ENCODE measurements at places on chromosomes 1 and 21.

GRCh38 chr1:19461220-19461554, 24.2 kb downstream of the CAPZB start:
- DNase-seq: no peak

DNA sequence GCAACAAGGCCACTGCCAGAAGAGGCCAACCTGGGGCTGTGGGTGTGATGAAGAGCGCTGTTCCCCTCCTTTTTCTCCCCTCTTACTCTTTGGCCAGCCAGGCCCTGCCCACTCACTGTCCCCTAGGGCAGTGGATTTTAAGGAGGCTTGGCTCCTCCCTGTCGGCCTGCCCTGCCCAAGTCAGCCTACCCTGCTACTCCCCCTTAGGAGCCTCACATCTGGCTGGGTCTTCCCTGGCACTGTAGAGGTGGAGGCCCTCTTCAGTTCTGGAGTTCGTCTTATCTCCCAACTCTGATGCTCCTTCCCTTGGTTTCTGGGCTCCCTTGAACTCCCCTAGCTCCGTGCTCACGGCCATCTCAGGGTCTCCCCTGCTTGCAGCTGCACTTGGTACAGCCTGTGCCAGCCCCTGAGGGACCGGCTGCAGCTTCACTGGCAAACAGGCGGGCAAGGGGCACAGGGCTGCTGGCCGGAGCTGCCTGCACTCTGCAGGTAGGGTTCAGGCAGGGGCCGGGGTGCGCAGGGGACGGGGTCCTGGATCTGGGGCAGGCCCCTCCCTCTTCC, 4.0 kb downstream of the AMPD2 start:
- peak; percentile 15 for DNase-seq

DNA sequence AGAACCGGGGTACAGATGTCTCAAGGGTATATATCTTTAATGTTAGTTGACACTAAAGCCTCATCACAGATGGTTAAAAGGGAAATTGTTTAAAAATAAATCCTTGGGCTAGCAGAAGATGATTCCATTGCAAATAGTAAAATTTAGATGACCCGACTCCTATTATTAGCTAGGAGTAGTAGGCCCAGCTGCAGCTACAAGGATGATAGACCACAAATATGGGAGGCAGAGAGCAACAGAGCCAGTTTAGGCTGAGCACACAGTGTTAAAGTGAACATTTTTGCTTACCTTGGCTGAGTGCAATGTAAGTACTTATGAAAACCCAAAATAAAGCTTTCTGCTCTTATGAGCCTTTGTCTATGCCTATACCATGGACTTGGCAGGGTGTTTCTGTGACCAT, 100.5 kb upstream of the COL11A1 start:
- no peak for DNase-seq

DNA sequence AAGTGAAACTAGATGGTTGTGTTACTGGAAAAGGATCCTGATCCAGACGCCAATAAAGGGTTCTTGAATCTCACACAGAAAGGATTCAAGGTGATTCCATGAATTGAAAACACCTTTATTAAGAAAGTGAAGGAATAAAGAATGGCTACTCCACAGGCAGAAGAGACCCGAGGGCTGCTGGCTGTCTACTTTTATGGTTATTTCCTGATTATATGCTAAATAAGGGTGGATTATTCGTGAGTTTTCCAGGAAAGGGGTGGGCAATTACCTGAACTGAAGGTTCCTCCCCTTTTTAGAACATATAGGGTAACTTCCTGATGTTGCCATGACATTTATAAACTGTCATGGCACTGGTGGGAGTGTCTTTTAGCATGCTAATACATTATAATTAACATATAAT, 50.9 kb upstream of the WARS2 start:
- no peak for DNase-seq

GRCh38 chr1:112247036-112247597, 148.9 kb upstream of the CTTNBP2NL start:
- DNase-seq: no peak

GRCh38 chr1:192011525-192011924, 146.7 kb upstream of the RGS18 start:
- DNase-seq: no peak

DNA sequence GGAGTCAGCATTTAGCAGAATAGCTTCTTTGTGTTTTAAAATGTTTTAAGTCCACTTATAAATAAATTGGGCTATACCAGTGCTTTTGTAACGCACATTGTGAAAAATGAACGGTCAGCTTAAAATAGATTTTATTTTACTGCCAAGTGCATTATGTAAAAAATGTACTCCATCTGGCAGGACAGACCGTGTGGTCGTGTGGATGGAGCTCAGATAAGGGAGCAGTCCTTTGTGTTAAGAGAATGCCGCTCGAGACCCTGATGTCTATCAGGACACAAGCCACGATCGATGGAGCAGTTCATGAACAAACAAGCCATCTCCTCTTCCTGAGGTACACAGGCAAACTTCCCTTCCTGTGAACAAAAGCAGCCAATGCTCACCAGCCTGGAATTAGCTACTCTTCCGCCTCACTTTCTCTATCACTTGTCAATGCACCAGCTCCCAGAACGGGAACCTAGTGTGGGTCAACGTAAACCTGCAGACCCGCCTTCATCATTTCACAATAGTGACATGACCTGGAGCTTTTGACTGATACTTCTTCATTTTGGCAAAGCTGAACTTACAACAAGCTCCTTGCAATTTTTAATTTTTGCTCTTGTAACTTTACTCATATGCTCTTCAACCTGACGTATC, 243.5 kb downstream of the TGFB2 start:
- DNase-seq: no peak

GRCh38 chr1:225653463-225654276, 747 bp upstream of the ENAH start:
- no peak for DNase-seq

DNA sequence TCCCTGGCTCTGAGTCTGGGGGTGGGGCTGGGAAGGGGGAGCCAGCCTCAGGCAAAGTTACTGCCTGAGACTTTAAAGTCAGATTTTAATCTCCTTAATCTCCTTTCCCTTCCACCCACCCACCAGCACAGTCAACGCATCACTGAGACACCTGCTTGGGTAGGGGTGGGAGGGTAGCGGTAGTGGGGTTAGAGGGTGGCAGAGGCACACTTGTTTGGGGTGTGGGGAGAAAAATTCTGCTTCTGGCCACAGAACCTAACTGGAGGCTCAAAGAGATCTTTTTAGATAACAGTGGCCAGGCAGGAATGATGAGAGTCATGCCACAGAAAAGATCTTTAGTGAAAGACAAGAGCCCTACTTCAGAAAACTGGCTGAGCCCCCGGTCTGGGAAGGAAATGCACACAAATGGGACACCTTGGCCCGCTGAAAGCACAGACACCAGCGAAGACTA, 44.1 kb downstream of the CD247 start:
- DNase-seq: no peak

DNA sequence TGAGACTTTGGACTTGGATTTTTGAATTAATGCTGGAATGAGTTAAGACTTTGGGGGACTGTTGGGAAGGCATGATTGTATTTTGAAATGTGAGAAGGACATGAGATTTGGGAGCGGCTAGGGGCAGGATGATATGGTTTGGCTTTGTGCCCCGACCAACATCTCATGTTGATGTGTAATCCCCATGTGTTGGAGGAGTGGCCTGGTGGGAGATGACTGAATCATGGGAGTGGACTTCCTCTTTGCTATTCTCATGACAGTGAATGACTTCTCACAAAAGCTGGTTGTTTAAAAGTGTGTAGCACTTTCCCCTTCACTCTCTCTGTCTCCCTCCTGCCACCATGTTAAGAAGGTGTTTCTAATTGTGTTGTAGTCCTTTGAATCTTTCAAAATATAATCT, 9.3 kb upstream of the PHGDH start:
- no peak for DNase-seq

DNA sequence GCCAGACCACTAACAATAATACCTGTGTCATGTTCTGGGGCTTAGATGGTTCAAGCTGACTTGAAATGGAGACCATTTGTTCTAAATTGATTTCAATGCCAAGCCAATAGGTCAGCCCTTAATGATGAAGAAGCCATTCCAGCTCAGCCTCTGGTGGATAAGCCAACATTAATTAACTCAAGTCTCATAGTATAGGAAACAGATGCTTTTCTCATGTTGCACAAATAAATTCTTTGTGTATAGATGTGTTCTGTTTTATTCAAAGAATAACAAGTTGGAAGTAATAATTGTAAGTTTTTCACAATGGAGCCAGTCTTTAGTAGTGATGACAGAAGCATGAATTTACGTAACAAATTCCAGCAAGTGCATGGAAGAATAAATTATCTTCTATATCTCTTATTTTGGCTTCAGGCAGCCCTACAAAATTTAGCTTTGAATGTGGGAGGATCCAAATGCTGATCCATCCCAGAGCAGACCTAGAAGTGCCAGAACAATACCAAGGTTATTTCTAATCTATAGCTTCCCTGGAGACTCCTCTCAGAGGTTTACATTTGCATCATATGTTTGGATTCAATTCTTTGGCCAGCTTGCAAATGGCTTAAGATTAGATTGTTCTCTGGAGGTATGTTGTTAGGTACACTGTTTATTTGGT, 42.2 kb upstream of the C1orf105 start:
- no peak for DNase-seq

DNA sequence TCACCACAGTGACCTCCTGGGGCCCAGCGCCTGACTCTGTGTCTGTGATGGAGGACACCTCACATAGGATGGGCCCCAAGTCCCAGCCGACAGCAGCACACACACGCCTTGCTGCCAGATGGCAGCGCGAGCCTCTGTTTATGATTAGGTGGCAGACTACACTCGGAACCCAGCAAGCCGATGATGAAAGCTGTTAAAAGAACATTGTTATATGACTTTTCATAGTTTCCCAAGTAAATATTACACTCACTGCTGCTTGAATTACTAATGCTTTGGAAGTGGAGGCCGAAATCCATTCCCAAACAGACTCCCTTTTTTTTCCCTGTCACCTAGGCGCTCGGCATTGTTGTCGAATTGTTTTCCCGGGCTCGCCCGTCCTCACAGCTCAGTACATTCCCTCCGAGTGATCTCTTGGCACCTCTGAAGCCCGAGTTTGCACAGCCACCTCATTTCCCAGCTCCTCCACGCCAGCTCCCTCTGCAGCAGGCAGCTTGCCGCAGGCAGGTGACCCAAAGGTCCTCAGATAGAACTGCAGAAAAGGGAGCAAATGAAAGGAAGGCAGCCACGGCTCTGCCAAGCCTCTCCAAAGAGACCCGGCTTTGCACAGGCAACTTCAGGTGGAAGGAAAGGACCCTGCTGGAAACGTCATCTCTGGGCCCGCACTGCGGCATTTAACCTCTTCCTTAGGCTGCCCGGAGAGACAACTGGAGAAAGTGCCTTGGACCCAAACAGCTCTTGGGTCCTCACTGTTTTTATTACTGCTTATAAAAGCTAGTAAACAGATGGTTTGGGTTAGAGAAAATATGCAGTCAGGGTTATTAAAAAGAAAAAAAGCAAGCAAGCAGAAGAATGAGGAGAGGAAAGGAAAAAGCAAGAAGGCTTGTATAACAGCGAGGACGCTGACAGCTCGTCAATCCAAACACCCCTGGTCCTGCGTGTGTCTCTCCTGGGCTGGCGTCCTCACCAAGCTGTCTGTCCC, 72.2 kb upstream of the SLC25A33 start:
- no peak for DNase-seq

GRCh38 chr1:96414598-96414997, 307.0 kb upstream of the PTBP2 start:
- DNase-seq: no peak

DNA sequence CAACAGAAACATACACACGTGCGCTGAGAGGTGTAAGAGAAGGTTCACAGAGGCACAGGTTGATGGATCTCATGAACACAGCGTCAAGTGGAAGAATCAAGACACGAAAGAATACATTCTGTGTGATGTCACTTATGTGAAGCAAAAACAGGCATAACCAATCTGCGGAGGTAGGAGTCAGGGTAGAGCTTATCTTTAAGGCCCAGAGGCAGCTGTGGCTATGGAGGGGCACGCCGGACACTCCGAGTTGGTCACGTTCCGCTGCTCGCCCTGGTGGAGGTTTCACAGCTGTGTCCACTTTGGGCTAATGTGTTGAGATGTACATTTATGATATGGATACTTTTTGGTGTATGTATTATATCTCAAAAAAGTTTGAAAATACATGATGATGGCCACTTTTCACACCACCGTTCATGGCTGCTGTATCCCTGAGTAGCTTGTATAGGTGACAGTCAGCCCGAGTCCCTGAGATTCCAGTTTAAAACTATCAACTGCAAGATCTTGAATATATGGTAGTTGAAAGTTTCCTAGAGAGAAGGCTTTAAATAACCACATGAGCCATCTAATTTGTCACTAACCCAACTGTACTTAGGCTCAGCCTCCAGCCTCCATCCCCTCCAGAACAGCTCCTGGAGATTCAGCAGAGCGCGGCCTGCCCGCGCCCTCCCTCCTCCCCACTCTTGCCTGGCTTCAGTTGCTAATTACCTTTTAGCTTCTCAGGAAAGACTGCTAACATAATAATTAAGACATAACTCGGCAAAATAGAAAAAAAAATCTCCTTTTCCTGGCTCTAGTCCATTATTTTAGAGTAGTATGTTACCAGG, 6.7 kb upstream of the ADARB1 start:
- DNase-seq: no peak

GRCh38 chr21:37582590-37582989, 216.0 kb downstream of the DYRK1A start:
- peak; percentile 28 for DNase-seq

GRCh38 chr1:15064217-15064929, 89.2 kb upstream of the TMEM51 start:
- DNase-seq: no peak

DNA sequence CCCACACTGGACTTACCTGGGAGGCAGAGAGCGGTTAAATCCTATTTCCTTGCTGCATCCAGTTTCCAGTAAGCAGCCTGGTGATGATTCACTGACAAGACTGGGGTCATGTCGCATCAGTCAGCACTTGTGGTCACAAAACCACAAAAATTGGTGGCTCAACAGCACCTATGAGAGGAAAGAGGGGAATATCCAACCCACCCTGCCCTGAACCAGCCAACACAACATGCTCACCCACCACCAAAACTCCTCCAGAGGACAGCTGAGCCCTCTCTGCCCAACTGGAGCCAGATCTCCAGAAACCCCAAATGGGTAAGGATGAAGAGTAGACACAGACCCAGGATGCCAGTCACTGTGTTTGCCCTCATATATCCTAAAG, 64.0 kb downstream of the CD46 start:
- DNase-seq: no peak

- DNase-seq: no peak
Observed at GRCh38 chr1:179197690-179198297, 31.7 kb downstream of the ABL2 start.

DNA sequence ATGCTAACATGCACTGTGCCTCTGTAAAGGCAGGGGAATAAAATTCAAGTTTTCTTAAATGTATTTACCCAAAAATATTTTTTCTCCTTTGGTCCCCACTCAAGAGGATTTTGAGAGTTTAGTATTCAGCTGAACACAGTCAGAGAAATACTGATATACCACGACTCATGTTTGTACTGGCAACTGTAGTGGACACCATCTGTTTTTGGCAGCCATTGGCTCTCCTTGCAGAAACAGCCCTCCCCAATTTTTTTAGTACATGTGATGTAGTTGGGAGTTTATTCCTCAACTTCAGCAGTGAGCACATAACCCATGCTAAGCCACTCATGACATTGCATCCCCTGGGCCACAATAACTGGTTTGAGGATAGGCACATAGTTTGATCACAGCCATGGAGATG, 154.8 kb upstream of the POU3F1 start:
- no peak for DNase-seq

Data from 8988T (cell line).